Inflammatory macrophage (primary cell): ENCODE measurements at places on chromosomes 7 and 10.

DNA sequence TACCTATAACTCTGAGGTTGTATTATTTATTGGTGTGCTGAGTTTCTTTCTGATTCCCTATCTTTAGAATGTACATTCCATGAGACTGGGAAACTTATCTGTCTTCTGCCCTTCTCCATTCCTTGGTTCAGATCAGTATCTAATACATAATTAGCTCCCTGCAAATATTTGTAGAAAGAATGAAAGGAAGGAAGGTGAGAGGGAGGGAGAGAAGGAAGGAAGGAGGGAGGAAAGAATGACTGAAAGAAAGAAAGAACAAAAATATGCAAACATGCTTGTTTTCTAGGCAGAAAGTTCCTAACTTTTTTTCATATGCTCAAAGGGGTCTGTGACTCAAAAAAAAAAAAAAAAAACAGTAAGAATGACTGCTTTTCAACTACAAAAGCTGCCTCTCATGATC, 3.9 kb upstream of the USP6NL start:
- DNase-seq: no peak

GRCh38 chr10:13054844-13055243, 45.1 kb upstream of the OPTN start:
- DNase-seq: peak; percentile 18

DNA sequence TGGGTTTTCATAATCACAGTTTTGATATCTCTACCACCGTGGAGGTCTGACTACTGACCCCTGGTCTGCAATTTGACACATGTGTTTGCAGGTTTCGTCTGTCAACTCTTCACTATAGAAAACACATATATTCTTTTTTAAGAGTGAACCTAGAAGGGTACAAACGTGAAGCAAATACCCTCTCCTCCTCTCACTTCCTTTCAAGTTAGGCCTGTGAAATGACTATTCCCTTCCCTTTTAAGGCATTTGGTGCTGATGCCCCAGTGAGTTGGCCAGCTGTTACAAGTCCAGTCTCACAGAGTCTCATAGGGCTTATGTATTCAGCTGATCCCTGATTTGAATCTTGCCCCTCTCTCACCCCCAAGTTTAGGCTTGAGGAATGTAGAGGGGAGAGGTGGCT, 742.0 kb upstream of the IGFBP3 start:
- no peak for DNase-seq

GRCh38 chr10:3720228-3721019, 64.6 kb downstream of the KLF6 start:
- DNase-seq: peak; percentile 98

- no peak for DNase-seq
Observed at GRCh38 chr10:133359554-133359971, 1.7 kb upstream of the FUOM start.

DNA sequence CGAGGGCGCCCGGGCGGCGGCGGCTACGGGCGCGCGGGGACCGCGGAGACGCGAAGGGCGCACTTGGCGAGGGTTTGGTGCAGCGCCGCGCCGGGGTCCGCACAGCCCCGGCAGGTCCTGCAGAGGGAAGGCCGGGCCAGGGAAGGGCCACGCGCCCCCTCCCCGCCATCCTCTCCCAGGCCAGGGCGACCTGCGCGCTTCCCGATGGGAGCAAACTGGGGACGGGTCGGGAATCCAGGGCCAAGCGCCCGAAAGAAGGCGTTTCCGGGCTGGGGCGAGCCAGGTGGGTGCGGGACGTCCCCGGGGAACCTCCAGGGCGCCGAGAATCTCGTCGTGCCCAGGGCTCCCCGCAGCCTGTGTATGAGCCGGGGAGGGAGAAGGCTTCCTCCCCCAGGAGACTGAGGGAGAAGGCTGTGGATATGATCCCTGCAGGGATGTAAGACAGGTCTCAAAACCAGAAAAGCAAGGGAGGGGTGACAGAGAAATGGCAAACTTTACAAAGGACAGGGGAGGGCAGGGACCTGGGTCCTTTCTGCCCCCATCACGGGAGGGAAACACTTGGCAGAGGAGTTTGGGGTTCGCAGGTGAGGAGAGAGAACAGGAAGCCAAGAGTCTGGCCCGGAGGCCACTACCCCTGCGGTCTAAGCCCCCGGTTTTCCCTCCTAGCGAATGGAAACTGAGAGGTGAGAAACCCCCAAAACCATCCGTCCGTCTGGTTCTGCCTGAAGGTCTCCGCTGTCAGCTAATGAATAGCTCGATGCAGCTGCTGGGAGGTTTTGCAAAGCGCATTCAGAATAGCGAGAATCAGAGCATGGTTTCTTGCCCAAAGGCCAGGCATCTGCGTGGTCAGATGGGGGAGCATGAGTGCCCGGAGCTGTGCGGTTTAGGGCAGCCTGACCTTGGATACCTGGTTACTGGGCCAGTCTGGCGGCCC, 674 bp downstream of the AMZ1 start:
- no peak for DNase-seq

DNA sequence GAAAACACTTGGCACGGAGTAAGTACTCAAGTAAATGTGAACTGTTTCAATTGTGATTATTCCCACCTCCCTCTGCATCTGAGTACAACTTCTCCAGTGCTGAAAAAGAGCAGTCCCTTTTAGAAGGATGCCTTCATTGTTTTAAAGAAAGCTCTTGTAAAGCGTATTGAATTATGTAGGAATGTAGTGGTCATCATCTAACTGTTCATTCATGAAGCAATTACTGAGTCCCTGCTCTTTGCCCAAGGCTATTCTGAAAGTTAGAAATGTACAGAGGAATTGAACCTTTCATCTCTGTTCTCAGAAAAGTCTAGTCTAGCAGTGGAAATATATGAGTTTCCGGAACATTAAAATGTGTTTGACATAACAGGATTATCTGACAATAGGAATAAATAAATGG, 127.8 kb downstream of the CACNB2 start:
- no peak for DNase-seq

DNA sequence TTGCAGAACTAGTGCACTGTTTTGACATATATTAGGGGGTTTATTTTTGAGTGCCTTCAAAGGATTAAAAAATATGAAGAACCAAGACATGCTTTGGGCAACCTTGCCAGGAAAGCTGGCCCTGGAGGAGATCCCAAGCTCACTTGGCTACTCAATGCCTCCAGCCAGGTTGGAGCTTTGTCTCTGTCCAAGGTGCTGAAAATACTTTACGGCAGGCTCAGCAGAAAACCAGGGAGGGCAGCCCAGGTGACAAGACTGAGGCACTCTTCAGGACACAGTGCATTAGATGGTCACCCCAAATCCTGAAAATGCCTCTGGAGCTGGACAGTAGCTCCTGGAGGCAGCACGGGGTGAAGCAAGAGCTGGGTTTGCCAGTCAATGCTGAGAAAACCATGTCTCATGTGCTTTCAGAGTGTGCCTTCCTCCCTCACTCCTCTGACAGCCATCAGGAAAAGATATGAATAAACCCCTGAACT, 5.8 kb upstream of the KCNH2 start:
- peak; percentile 33 for DNase-seq

GRCh38 chr7:17234398-17235031, 63.9 kb upstream of the AHR start:
- DNase-seq: peak; percentile 92

- peak; percentile 91 for DNase-seq
Observed at GRCh38 chr10:106830006-106830405, 334.5 kb downstream of the SORCS1 start.

GRCh38 chr7:23600236-23600635, 3.1 kb downstream of the CCDC126 start:
- no peak for DNase-seq

DNA sequence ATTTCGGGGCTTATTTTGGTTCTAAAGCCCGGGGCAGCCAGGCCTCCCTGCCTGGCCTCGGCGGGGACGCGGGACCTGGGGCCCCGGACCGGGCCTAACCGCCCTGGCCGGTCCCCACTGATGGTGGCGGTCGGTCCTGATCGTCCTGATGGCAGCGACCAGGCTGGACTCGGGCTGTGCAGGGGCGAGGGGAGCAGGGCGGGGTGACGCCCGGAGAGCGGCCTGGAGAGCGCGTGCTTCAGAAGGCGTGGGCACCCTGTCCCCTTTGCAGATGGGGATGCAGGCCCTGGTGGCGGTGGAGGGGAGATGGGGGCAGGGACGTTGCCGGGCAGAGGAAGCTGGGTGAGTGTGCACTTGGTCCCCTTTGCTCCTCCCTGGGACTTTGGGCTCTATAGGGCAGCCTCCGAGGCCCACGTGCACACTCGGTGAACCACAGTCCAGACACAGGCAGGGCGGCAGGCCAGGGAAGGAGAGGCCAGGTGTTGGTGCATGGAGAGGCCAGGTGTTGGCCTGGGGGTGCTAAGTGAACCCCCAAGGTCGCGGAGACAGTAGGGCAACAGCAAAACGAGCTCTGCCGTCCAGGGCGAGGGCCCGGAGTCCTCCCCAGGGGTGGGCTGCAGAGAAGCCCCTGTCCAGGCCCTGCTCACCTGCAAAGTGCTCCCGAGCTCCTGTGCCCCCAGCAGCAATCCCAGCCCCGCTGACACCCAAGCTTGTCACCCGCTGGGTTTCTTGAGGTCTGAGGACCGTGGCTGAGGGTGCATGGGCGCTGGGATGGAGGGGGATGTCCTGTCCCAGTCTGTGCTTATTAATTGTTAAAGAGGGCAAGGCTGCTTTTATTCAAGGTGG, 42.4 kb upstream of the FAM20C start:
- DNase-seq: peak; percentile 94

DNA sequence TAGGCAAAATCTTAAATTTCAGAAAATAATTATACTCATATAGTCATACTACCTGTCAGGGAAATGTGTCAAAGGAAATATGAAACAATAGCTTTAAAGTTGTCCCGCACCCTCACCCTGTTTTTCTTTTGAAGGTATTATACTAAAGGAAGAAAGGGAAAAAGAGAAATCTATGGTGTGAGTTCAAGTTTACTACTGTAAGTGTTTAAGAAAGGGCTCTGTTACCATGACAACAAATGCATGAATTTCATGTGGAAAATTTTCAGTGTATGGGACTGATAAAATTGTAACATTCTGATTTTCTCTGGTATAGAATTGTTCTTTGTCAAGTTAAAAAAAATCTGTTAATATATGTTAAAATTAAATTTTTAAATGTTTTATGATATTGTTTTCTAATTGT, 229.8 kb downstream of the ADK start:
- DNase-seq: no peak

DNA sequence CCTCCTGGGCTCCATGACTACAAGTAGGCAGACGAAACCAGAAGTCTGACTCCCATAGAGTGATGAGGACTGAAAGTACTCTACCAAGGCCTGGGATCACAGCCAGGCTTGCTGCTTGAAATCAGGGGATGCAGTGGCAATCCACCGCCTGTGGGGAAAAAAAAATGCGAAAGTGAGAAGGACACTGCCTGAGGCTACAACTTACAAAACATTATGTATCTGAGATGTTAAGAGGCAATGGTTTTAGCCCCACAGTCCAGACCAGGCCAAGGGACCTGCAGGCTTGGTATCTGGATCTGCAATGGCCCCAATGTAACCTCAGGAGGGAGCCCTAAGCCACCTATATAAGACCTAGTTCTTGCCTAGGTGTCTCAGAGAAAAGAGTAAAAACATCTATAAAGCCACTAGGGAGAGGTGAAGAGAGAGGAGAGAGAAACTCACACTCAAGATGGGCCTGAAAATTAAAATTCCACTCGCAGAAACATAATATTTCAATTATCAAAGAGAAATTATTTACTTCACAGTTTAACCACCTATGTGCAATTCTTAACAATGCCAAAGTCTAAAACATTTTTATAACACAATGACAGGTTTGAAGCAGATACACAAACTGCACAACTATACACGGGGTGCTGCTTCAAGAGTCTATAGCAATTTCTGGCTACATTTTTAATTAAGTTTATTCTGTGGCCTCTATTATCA, 13.9 kb downstream of the DNAJC1 start:
- DNase-seq: peak; percentile 14

- peak; percentile 30 for DNase-seq
Observed at GRCh38 chr10:129968853-129969183, 4.7 kb upstream of the EBF3 start.

- DNase-seq: no peak
Observed at GRCh38 chr7:50552921-50553320, 12.3 kb downstream of the DDC start.

DNA sequence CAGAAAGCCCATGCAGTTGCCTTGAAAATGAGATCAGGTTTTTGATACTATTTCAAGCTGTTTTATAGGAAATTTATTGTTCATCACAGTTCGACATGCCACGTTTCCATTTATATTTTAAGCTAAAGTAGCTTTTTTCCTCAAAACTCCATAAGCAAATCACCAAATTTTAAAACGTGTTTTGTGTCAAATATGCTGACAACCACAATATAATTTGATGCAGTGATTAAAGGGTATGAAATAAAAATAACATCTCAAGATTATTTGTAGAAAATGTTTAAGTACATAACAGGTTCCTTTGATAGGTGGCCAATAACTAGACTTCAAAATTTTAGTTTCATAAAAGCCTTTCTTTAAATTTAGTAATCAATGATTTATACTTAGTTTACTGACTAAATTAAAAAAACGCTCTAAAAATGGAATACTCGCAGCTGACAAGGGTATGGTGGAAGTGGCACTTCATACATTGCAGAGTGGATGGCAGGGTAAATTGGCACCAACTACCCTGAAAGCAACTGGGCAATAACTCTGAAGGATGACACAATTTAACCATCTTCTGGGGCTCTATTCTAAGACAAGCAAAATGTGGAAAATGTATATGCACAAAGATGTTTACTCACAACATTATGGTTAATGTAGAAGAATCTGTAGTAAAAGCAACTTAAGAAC, 481.6 kb downstream of the TNS3 start:
- DNase-seq: no peak

GRCh38 chr10:110410329-110411046, 87.2 kb upstream of the DUSP5 start:
- no peak for DNase-seq

GRCh38 chr7:146635205-146636032, 518.8 kb downstream of the CNTNAP2 start:
- no peak for DNase-seq

DNA sequence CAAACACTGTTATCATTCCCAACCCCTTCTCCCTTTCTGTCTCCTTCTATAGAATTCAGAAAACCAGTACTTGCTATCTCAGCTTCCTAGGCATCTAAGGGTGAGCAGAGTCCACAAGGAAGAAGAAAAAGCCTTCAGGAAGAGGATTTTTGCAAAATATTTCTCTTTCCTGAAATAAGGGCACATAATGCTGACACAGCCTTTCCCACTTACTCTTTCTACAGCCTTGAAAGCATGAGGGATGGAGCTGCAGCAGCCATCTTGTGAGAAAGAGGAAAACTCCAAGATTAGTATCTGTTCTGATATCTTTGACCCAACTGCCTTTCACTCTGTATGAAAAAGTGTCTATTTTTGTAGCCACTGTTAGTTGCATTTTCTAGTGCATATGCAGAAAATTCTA, 826.2 kb downstream of the KCNMA1 start:
- DNase-seq: no peak
